ENCODE measurements at places on chromosomes 3 and 15.

DNA sequence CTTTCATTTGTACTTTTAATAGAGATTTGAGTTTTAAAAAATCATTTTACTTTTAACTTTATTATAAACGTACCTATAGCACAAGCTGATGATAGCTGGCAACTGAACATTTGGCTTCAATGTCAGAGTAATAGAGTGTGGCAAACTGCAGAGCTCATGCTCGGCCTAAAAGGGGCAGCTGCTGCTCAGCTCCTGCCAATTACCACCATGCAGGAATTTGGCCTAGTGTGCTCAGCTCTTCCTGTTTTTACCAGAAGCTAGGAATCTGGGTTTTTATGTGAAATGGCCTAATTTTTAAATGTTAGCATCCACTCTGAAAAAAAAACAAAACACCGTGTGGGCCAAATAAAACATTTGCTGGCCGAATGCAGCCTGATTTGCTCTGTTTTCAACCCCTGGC, 1.8 kb downstream of the IFT122 start:
- no peak for DNase-seq

DNA sequence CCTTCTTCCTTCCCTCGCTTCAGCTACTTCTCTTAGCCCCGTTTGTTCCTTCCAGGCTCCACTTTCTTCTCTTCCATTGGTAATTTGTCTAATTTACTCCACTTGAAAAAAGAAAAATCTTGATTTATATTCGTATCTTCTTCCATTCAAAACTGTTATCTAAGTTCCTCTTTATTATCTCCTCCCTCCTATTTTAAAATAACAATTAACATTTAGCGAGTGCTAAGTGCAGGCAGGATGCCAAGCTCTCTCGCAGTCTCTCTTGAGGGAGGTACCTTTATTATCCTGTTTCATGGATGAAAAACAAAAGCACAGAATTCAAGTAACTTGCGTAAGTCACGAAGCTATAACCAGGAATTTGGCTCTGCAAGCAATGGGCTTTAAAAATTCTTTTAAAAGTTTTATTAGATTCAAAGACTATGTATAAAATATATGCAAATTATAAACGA, 418.9 kb upstream of the NAALADL2 start:
- DNase-seq, result no peak

DNA sequence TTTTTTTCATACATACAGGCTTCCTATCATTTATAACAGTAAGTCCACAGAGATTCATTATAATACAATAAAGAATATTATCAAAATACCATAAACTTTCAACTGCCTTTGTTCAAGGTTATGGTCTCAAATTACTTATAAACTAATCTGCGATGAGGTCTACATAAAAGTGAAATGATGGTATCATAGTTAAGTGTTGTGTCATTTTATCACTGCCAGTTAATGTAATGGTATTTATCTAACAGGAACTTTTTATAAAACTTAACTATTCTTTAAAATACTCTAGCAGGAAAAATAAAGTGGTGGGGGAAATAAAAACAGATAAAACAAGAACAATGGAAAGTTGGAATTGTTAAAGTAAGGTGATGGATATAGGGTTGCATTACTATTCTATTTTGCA, 153.1 kb downstream of the OSBPL10 start:
- DNase-seq, result no peak

DNA sequence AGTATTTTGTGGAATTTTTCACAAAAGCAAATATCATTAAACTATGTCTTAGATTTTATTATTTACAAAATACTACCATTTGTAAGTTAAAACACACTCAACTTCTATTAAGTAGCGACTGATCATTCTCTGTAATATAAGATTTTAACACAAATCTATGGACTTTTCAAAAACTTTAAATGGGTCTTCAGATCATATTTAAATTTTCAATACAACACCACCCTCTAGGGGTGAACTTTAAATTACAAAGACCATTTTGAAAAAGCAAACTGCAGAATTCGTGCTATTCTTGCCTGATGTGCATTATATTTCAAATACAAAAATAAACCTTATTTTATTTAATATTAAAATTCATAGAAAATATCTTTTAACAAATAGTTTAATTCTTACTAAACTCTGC, 8.2 kb upstream of the VGLL4 start:
- peak; percentile 42 for DNase-seq

DNA sequence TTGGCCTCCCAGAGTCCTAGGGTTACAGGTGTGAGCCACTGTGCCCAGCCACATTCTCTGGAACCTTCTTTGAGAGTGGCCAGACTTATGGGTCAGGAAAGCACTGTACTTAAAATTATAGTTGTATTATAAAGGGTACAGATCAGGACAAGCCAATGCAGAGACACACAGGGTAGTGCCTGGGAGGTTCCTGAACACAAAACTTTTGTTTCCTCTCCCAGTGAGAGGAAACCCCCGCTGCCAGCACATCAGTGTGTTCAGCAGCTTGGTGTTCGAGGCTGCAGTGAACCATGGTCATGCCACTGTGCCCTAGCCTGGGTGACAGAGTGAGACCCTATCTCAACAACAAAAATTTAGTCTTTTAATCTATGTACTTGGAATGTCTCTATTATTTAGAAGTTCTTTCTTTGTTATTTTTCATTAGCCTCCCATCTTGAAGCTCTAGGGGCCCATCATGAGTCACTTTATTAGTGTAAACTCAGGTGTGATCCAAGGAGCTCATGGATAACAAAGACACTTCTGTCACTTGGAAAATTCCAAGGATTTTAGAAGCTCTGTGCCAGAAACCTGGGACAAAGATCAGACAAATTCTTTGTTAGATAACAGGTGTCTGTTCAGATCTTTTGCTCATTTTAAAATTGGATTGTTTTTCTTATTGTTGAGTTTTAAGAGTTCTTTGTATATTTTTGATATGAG, 7.8 kb downstream of the BLOC1S6 start:
- DNase-seq, result no peak

GRCh38 chr3:69255928-69256327, 130.0 kb downstream of the FRMD4B start:
- no peak for DNase-seq

DNA sequence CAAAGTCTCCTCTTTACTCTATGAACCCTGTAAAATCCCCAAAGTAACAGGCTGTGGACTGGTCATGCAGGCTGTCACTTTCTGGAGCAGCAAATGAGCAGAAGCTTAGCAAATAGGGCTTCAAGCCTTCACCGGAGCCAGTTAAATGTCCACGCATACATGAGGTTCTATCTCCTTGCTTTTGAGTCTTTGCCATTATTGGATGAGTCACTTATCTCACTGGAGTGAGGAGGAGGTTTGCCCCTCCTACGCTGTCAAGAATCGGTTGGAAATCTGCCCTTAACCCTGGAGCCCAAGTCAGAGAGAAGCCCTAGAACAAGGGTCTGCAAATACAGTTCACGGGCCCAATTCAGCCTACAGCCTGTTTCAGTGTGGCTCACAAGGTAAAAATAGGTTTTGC, 126.1 kb upstream of the CTNNB1 start:
- no peak for DNase-seq

DNA sequence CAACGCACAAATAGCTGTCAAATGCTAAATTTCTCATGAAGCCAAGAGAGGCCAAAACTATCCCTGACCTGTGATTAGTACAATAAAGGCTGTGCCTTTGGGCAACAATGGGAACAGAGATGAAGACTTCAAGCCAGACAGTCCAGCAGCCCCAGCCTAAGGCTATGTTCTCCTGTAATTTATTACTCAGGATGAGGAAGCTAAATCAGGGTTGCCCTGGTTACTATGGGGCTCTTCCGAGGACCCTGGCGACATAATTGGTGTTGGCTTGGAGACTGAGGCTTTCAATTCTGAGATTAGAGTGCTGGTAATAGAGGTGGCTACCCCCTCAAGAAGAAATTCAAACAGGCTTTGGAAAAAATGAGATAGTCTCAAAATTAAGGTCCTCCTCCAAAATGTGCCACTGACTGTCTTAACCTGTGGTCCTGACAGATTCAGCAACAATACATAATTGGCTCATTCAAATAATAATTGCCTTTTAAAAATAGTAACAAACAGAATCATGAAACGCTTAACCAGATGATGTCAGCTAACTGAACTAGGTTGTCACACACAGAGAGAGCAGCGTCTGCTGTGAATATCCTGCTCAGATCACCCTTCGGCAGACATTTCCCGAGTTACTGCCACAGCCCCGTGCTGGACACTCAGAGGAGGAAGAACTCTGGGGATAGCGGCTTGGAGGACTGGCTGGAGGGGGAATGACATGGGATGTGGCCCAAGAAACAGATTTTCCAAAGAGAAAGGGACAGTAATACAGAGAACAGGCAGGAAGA, 43.0 kb downstream of the NSMCE3 start:
- DNase-seq, result no peak

- DNase-seq, result no peak
These were observed at the start of gene SLC6A1 for GRCh38 chr3:10992017-10992942. Gene SLC6A1, plus strand, starts transcription at chr3:10992748. Its CDS starts 24,464 bp downstream, at chr3:11017212.

DNA sequence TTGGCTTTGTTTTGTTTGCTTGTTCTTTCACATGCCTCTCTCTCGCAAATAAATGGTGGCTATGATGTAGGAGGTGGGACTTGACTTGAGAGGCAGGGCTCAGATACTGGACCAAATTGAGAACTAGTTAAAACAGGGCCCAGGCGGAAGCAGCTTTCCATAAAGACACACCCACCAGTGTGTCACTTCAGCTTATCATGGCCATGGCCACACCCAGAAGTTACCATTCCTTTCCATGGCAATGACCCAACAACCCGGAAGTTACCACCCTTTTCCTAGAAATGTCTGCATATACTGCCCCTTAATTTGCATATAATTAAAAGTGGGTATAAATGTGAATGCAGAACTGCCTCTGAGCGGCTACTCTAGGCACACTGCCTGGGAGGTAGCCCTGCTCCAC, 62.6 kb upstream of the CNTN4 start:
- DNase-seq, result no peak

DNA sequence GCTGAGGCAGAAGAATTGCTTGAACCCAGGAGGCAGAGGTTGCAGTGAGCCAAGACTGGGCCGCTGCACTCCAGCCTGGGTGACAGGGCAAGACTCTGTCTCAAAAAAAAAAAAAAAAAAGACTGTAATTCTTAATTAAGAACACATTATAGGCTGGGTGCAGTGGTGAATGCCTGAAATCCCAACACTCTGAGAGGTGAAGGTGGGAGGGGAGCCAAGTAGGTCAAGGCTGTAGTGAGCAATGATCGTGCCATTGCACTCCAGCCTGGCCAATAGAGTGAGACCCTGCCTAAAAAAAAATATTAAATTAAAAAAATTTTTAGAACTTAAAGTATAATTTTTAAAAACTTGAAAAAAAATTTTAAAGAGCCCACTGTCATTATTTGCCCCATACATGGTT, 13.4 kb upstream of the ARPIN start:
- DNase-seq, result no peak

DNA sequence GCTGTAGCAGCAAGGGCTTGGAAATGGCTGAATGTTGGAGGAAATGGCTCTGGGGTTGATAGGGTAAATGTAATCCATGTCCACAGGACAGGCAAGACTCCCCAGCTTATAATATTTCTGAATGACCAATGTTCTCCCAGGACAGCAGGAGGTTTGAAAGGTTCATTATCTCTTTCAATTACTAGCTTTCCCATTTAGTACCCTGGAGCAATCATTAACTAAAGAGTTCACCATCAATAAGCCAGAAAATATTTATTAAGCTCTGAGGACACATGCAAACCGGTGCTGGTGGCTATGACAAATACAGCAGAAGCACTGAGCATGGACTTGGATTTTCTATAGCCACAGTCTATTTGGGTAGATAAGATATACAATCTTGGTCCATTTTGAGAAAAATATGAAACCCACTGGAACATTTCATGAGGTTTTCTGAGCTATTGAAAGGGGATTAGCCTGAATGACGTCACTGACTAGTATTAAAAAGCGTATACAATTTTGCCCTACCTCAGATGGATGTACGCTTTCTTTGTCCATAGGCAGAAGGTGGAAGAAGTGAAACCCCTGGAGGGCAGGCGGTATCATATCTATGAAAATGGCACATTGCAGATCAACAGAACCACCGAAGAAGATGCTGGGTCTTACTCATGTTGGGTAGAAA, 166.2 kb downstream of the CHL1 start:
- no peak for DNase-seq

- no peak for DNase-seq
These were observed 16.1 kb downstream of the LYSMD2 start for GRCh38 chr15:51721199-51721960.

DNA sequence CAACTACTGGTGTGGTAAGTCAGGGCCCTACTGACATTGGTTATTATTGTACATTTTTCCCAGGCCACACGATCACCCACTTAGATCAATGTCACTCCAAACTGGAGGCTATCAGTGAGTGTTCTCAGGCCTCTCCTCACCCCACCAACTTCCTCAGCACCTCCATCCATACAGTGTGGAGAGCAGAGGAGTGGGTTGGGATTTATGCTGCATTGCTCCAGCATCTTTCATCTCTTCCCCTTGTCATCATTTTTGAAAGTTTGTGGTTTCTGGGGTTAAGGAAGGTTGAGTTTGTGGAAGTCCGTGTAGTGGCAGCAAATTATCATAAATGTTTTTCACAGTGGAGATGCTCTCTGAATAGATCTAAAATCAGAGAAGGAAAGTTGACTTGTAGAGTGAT, 60.2 kb downstream of the TLNRD1 start:
- DNase-seq, result no peak

DNA sequence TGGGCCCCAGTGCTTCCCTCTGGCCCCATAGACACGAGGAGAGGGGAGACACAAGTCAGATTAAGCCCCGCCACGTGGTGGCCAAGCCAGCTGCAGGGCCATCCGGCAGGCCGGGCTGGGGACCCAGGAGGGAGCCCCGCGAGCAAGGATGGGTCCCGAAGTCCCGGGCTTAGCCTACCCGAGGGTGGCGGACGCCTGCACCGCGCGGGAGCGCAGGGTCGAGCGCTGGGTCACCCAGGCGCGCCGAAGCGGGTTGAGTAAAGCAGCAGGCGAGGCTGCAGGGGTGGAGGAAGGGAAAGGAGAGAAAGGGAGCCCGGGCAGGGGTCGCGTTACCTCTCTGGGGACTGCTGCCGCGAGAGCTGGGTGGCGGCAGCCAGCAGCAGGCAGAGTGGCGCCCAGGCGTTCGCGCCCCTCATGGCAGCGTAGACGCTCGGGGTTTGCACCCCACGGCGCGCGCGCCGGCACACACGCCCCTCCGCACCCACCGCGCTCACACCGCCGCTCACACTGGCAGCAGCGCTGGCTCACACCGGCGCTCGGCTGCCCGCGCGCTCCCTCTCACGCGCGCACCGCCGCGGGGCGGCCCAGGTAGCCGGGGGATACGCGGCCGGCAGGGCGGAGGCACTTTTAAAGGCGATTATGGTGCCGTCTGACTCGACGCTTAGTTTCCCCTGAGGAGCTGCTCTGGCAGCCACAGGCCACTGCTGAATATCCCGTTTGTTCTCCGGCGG, at the start of gene PCOLCE2:
Gene PCOLCE2, minus strand, starts transcription at position 603 of the 731 bp plus-strand sequence. Its CDS starts 187 bp downstream, at position 416.
- peak; percentile 28 for DNase-seq
